Parietal lobe (tissue), 2 donors: ENCODE measurements at places on chromosomes 2 and 18. TPM values are rescaled to one million over a fixed set of nuclear protein-coding genes. Genes with fewer than 3 reads are reported as not detected.

CPS1 gene
- 3.1 TPM for total RNA-seq

SLC25A12 gene
- 91.1 TPM for total RNA-seq

CRYBA2 gene
- not detected for total RNA-seq

CAPN13 gene
- 0.31 TPM for total RNA-seq

XRCC5 gene
- total RNA-seq, result 401 TPM

GAD1 gene
- total RNA-seq, result 162 TPM

ANKRD30BL gene
- 47.0 TPM for total RNA-seq

FSHR gene
- total RNA-seq, result not detected

SCN2A gene
- total RNA-seq, result 174 TPM

CASP10 gene
- 2.2 TPM for total RNA-seq

MAB21L4 gene
- total RNA-seq, result not detected

NYAP2 gene
- 21.9 TPM for total RNA-seq

GALNT14 gene
- 16.0 TPM for total RNA-seq

CFAP65 gene
- total RNA-seq, result 0.63 TPM

SLC19A3 gene
- 3.1 TPM for total RNA-seq

B3GNT7 gene
- total RNA-seq, result 1.3 TPM

HMSD gene
- total RNA-seq, result 3.4 TPM

RAMP1 gene
- 2.2 TPM for total RNA-seq

SNX17 gene
- total RNA-seq, result 57.0 TPM

PPP1CB gene
- total RNA-seq, result 225 TPM

PROKR1 gene
- 2.8 TPM for total RNA-seq

ZNF804A gene
- total RNA-seq, result 24.1 TPM

NDC80 gene
- total RNA-seq, result 8.8 TPM

SLC39A6 gene
- 200 TPM for total RNA-seq

TUBB8B gene
- not detected for total RNA-seq

DRC1 gene
- 2.2 TPM for total RNA-seq

RAPGEF4 gene
- total RNA-seq, result 27.5 TPM

GCG gene
- not detected for total RNA-seq

TMEM169 gene
- total RNA-seq, result 19.1 TPM

RNMT gene
- 57.6 TPM for total RNA-seq

CCDC141 gene
- total RNA-seq, result 3.4 TPM

GKN2 gene
- total RNA-seq, result not detected

IKZF2 gene
- 19.7 TPM for total RNA-seq

PSMD14 gene
- total RNA-seq, result 100 TPM

INHBB gene
- 7.2 TPM for total RNA-seq

IHH gene
- total RNA-seq, result not detected

TCF23 gene
- total RNA-seq, result not detected

MXD1 gene
- total RNA-seq, result 11.3 TPM

ALPI gene
- total RNA-seq, result not detected

CRYGD gene
- total RNA-seq, result not detected

LRRC30 gene
- total RNA-seq, result not detected

SP100 gene
- total RNA-seq, result 4.4 TPM

SRBD1 gene
- total RNA-seq, result 42.3 TPM

PXDN gene
- 99.5 TPM for total RNA-seq

CD8B gene
- not detected for total RNA-seq

RPRD1A gene
- 137 TPM for total RNA-seq

EGR4 gene
- not detected for total RNA-seq
